ENCODE measurements at places on chromosomes 4 and X.

DNA sequence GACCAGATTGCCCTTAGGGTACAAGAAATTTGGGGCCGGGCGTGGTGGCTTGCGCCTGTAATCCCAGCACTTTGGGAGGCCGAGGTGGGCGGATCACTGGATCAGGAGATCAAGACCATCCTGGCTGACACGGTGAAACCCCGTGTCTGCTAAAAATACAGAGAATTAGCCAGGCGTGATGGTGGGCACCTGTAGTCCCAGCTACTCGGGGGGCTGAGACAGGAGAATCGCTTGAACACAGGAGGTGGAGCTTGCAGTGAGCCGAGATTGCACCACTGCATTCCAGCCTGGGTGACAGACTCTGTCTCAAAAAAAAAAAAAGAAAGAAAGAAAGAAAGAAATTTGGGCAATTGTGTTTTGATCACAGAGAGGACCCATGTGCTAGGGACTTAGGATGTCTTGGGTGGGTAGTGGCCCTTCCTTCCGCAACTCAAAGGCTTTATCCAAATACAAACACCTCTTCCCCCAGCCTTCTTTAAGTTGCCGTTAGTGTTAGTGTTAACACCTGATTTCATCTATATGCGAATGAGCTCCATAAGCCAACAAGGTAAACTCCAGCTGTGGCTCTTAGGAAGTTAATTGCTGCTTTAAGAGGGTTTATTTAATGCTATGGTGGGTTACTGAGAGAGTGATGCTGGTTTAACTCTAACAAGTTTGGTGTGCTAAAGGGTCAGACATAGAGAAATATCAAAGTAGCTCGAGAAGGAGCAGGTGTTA lies 8.6 kb upstream of the CCDC110 start:
- DNase-seq: no peak

DNA sequence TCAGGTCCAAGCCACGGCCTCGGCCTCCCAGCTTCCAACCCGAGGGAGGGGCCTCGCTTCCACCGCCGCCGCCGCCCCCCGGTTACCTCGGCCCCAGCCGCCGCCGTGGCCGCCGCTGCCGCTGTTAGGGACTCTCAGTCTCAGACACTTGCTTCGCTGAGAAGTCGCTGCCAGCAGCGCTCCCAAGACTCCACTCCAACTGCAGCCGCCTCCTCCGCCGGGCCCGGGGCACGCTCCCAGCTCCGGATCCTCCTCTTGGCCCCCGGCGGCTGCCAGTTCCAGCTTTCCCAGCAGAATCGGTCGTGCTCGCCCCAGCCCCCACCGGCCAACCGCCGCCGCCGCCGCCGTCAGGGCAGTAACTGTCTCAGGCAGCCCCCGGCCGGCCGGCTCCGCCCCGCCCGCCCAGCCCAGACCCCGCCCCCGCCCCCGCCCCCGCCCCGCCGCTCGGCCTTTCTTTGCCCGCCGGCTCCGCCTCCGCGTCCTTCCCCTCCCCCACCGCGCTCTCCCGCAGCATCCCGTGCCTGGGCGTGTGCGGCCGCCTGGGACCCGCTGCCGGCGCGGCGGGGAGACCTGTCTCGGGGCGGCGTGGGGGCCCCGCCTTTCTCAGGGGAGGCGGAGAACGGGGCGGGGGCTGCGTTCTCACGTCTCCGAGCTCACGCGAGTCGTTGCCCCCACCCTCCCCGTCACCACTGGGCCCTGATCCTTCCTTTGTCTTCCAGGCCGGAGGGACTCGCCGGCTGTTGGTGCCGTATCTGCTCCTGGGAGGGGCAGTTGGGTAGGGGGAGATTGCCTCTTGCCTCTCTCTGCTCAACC lies at the start of gene ANKRD50:
Gene ANKRD50 (minus strand): TSS at position 361 of the 813 bp plus-strand sequence. CDS start 2,221 bp downstream, outside the sequence.
- peak; percentile 26 for DNase-seq

DNA sequence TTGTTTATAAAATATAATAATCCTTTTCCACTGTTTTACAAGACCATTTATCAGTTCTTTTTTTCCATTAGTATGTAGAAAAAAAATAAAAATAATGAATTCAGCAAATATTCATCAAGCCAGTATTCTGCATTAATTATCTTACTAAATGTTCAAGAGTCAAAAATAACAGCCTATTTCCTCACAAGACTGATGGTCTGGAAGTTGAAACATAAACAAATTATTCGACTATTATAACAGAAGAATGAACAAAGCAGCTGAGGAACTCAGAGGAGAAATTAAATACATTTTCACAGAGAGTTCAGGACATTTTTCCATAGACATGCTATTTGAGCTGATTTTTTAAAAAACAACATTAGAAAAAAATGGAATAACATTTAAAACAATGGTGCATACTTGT lies 2594.8 kb downstream of the ARAP2 start:
- no peak for DNase-seq

- no peak for DNase-seq
These were observed 40.5 kb downstream of the SETD7 start for GRCh38 chr4:139515531-139515958.

DNA sequence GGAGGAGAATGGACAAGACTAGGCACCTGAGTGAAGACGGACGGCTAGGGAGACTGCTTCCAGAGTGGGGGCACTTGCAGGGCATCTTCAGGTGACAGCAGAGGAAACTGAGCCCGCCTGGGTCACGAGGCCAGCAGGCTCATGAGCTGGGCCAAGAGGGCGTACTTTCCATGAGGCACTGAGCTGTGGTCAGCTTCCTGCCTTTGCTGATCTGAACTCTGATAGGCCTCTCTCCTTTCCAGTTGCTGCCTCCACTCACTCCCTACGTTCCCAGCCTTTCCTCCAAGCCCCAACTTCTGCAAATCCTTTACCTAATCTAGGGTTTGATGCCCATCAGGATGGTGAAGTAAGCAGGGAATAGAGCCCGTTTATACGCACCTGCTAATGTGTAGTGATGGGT lies 1.4 kb upstream of the L1CAM start:
- DNase-seq: no peak

DNA sequence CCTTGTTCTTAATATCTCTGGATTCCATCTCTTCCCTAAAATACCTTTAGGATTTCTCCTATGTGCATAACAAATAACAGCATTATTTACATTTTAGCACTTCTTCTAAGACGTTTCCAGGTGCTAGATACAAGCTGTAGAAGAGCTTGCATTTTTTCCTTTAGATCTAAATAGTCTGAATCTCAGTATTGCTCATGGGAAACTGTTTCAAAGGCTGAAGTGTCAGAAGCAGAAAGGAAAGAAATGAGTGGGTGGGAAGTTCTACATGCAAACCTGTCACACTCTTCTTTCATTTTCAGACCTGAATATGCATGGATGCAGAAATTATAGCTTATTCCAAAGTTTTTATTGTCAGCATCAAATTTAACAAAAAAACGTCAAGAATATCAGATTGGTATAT lies 41.8 kb downstream of the FGF13 start:
- no peak for DNase-seq

GRCh38 chrX:55057675-55058249 lies 17.1 kb upstream of the PAGE2B start:
- no peak for DNase-seq

DNA sequence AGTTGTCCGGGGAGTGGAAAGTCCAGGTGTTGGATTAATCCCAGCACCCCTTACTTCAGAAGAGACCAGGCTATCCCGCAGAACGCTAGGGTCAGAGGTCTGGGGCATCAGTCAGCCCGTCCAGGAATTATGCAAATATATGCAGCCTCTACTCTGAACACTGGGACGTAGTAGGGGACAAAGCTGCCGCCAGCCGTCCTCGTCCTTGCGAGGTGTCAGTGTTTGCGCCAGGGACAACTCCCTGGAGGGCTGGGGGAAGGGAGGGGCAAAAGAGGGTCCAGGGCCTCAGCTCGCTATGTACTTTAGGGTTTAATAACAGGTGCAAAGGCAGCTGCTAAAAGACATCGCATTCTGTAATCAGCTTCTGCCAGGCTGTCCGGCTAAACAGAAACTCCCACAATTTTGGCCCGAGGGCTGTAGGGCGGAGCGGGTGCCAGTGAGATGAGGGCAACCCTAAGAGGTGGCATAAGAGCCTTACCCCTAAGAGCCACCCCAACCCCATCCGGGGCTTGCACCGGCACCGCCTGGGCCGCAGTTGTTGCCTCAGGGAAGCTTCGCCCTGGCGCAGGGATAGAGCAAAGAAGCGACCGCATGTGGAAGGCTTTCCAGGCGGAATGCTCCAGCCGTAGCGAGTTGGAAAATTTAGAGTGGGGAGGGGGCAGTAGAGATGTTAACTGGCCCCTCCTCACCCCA lies 8.4 kb downstream of the HAND2 start:
- no peak for DNase-seq

- no peak for DNase-seq
These were observed 1.9 kb upstream of the MAGEB3 start for GRCh38 chrX:30228526-30228925.

DNA sequence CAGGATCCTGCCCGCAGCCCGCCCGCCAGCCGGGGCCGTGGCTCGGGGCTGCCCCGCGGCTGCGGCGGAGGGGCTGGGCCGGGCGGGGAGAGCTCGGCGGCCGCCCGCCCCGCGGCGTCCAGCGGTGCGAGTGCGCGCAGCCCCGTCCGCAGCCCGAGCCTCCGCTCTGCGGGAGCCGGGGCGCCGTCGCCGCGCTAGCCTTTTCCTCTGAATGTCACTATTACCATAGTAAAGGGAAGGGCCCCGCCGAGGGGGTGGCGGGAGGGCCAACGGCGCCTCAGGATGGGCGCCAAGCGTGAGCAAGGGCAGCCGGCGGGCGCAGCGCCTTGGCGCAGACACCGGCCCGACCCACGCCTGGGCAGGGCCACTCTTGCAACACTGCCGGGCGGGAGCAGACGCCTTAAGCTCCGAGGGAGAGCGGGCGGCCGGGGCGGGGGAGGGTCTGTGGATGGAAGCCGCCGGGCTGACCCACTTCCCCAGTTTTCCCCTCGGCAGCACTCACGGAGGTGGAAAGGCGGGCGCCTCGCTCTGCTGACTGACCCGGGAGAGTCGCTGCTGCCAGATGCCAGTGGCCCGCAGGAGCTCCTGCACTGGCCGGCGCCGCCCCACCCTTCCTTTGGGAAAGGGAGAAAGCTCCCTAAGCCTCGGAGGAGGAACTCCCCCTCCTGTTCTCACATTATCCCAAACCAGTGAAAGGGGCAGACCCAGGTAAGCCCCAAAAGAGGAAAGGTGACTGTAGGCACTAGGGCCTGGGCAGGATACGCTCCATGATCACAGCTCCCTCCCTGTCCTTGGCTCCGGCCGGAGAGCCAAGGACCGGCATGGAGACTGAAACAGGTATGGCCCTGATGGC lies 329.4 kb downstream of the HNRNPD start:
- DNase-seq: no peak

GRCh38 chr4:161321706-161322105 lies 842.1 kb downstream of the FSTL5 start:
- DNase-seq: no peak

GRCh38 chr4:185112104-185112503 lies 31.0 kb upstream of the SLC25A4 start:
- DNase-seq: no peak

DNA sequence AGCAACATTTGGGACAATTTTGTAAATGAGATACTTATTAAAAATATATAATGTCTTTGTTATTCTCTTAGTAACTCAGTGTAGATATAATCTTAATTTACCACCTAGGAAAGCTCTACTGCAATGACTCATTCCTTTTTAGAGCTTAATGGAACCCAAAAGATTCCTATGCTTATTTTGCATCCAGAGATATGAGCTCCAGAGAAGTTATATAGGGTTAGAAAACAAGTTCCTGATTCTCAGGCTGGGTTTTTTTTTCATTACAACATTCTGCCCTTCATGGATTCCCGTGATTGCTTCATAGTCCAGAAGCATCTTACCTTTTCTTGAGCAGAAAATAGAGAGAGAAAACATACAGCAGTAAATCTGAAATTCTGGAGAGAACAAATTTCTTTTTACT lies 57.9 kb upstream of the CXCL8 start:
- DNase-seq: no peak

DNA sequence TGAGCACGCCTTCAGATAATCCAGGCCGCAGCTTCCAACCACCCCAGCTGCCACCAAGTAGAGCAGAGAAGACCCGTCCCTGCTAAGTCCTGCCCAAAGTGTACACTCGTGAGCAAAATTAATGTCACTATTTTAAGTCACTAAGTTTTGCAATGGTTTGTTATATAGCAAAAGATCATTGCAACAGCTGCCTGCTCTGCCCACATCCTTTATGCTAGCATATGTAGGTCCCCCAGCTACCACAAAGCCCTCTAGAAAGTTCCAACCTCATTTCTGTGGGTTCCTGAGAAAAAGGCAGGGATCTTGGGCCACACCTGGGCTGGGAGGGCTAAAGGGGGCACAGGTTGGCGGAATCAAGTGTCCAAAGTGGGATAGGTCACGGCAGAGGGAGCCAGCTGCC lies 346.9 kb downstream of the BCOR start:
- DNase-seq: no peak

DNA sequence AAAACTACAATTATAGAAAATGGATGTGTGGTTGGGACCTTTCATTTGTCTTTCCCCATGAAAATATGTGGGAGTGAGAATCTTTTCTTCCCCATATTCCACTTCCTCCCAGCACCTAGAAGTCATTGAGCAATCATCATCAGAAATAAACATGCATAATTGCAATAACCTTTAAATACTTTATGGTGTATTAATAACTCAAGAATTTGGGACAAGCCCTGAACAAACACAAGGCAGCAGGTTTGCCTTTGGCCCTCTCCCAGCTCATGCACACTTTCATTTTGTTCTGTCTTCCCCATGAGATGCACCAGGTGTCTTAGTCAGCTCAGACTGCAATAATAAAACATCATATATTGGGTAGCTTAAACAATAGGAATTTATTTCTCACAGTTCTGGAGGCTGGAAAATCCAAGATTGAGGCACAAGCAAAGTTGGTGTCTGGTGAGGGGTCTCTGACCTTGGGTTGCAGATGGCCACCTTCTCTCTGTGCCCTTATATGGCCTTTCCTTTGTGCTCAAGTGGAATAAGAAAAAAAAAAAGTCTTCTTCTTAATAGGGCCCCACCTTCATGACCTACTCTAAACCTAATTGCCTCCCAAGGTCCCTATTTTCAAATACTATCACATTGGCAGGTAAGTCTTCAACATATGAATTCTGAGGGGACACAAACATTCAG lies 34.7 kb upstream of the TMEM184C start:
- DNase-seq: no peak

DNA sequence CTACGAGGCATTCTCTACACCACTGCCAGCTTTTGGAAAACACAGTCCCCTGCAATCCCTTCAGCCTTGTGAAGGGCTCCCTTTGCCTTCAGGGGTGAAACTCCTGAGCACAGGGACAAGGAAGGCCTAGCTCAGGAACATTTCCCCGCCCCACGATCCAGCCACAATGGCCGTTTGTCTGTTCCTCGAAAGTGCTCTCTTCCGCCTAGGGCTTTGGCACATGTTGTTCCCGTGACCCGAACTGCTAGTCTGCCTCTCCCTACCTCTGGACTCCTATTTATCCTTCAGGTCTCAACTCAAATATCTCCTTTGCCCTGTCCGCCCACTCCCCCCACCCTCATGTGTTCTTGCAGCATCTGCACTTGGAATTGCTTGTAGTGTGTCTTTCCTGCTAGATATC lies 12.1 kb downstream of the FGD1 start:
- DNase-seq: no peak

GRCh38 chrX:11450354-11450753 lies 157.1 kb downstream of the AMELX start:
- no peak for DNase-seq

DNA sequence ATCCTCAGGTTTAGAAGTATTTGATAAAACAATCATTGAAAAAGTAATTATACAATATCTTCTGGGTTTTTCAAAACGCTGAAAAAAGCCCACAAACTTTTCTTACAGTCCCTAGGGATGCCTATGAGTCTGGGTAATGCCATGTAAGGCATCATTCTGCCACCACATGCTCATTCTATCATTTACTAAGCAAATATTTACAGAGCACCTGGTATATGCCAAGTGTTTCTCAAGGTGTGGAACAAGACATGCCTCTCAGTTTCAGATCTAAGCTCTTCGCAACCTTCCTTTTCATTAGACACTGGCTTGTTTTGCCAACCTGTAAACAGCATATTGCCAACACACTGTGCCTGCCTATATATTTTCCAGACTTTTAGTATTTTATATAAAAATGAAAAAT lies 17.7 kb downstream of the MID1 start:
- DNase-seq: no peak
